ENCODE measurements at places on chromosomes 2 and 18. TPM values are rescaled to one million over a fixed set of nuclear protein-coding genes. Genes with fewer than 3 reads are reported as not detected.

GRCh38 chr2:35199298-35199697 is 1156.3 kb upstream of the CRIM1 start:
- H3K27ac ChIP-seq = no peak overlapping the region
- no peaks in the 10 kb centered on the region for H3K27me3 ChIP-seq
- H3K4me3 ChIP-seq = no peak overlapping the region

DNA sequence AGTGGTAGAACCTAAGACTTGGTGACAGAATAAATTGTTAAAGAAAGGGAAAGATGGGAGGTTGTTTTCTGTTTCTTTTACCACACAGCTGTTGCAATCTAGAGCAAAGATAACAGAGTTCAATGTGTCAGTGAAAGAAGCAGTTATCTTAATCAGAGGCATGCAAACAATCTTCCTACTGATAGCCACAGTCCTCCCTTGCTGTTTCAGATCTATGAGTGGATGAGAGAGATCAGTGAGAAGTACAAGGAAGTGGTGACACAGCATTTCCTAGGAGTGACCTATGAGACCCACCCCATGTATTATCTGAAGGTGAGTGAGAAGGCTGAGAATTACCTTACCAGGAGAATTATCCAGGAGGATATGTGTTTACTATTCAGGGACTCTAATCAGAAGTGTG is 15.9 kb downstream of the CPO start:
- no peaks in the 10 kb centered on the region for H3K27me3 ChIP-seq
- DNase-seq = no peak
- H3K4me1 ChIP-seq = no peaks in the 10 kb centered on the region
- no peaks in the 10 kb centered on the region for H3K36me3 ChIP-seq

Gene GMPPA
- total RNA-seq = 24.8 TPM

DNA sequence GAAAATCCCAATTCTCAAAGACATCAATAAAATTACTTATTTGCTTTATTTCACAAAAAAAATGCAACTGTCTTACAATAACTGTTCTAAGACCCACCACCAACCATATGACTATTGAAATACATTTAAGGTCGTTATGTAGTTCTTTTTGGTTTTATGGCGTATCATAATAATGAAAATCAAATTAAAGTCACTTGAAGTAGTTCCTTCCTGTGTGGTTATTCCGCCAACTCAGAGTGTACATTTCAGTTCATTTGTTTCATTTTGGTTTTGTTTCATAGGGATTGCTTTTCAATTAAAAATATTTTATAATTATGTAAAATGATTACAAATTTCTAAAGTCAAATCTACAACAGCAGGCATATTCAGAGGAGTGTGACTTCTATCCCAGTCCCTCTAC is 45.9 kb upstream of the AAK1 start:
- peaks cover under 1% of the 10 kb centered on the region for H3K4me1 ChIP-seq
- no peaks in the 10 kb centered on the region for H3K36me3 ChIP-seq
- no peaks in the 10 kb centered on the region for H3K27me3 ChIP-seq
- no peak for DNase-seq
- H3K4me3 ChIP-seq = no peak overlapping the region
- H3K27ac ChIP-seq = no peak overlapping the region

GRCh38 chr2:73217160-73217559 is 3.1 kb downstream of the SMYD5 start:
- no peaks in the 10 kb centered on the region for H3K36me3 ChIP-seq
- DNase-seq = no peak
- H3K27me3 ChIP-seq = no peaks in the 10 kb centered on the region
- no peaks in the 10 kb centered on the region for H3K4me1 ChIP-seq
- no peak overlapping the region for H3K27ac ChIP-seq
- H3K4me3 ChIP-seq = no peak overlapping the region

Gene PRSS56
- total RNA-seq = not detected

GRCh38 chr2:85748039-85748734 is 5.6 kb upstream of the ATOH8 start:
- no peaks in the 10 kb centered on the region for H3K27me3 ChIP-seq

- DNase-seq = no peak
- no peaks in the 10 kb centered on the region for H3K36me3 ChIP-seq
- H3K4me3 ChIP-seq = no peak overlapping the region
- H3K27me3 ChIP-seq = no peaks in the 10 kb centered on the region
These were observed 84.7 kb upstream of the ST6GAL2 start for GRCh38 chr2:106970471-106971261.

DNA sequence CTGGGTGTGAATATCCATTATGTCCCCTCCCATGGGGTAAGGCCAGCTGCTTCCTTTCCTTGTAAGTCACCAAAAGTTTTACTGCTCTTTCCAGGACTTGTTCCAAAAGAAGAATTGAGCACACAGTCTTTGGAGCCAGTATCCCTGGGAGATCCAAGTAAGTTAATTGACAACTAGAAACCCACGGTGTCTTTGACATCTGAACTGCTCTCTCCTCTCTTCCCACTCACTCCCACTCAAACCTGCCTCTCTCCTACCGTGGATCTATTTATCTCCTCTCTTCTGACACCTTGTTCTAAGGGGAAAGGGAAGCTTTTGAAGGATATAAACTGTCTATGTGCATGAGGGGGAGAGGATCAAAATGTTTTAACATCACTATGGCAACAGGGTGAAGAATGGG is 86.7 kb downstream of the VIT start:
- DNase-seq = no peak
- H3K27ac ChIP-seq = no peak overlapping the region
- no peaks in the 10 kb centered on the region for H3K4me1 ChIP-seq
- H3K4me3 ChIP-seq = no peak overlapping the region
- H3K27me3 ChIP-seq = no peaks in the 10 kb centered on the region

Gene CFAP221
- total RNA-seq = 0.51 TPM

Gene OSBPL6
- total RNA-seq = 2.3 TPM

All from uterus (tissue), 4 donors.